Stimulated activated CD4-positive, alpha-beta T cell treated with anti-CD3 and anti-CD28 coated beads, TNF-alpha, amount 100 ng/mL, for 48 hours (primary cell): ENCODE measurements at places on chromosomes 7 and 10.

DNA sequence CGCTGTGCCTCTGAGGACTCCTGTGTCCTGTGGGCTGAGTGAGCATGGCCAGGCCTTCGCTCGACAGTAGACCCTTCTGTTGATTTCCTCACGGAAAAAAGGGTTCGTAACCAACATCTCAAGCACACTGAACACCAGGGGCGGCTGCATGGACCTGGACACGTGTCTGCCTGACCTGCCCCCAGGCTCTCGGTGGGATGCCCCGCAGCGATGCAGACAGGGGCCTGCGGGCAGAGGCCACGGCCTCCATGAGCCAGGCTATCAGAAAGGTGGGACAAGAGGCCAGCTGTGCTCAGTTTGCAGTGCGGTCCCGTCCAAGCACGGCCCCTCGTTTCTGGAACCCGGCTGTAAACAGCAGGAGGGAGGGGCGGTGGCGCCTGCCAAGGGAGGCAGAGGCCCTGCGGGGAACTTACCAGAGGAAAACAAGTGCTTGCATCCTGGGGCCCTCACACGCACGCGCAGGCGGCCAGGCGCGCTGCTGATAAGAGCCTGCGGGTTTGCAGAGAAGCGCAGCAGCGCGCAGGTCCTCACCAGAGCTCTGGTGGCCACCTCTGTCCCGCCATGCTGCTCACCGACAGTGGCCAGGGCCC, 10.6 kb downstream of the GPR146 start:
- DNase-seq = no peak

GRCh38 chr10:62853710-62854109, 37.5 kb upstream of the EGR2 start:
- DNase-seq = no peak

- no peak for DNase-seq
These were observed 114.5 kb downstream of the TMEM130 start for GRCh38 chr7:98755138-98755898.

DNA sequence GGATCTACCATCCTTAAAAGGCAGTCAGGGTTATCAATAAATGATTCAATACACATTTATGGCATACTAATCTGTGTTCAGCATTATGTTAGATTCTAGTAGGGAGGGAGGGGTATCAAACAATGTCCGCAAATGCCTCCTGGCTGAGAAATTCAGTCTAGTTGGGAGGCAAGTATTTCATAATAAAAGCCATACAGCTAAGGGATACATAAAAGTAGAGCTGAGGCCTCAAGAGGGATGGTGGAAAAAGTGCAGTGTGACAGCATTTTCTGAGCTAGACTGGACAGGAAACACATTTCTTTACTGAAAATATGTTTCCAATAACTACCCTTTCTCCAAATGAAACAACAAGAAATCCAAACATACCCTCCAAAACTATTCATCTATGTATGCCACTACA, 152.8 kb upstream of the LRRN3 start:
- DNase-seq = no peak

DNA sequence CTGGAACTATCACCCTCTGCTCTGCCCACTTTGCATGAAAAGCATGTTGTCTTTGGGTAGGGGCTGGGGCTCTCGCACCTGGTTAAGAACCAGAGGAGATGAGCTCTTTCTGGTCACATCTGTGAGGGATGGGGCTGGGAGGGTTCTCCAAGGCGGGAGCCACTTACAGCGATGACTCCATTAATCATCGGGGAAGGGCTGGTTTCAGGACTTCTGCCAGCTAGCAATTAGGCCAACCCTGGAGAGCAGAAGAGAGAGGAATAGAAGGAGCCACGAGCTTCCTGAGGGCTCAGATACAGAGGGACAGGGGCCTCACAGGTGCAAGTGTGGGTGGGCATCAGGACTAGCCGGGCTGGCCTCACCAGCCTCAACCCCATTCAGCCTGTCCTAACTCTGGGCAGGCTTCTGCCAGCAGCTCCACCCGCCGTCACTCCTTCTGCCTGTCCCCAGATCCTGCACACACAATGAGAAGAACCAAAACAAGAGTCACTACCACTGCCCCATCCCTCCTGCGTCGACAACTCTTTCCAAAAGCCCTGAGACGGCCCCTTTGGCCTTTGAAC, 8.4 kb downstream of the AQP1 start:
- no peak for DNase-seq

DNA sequence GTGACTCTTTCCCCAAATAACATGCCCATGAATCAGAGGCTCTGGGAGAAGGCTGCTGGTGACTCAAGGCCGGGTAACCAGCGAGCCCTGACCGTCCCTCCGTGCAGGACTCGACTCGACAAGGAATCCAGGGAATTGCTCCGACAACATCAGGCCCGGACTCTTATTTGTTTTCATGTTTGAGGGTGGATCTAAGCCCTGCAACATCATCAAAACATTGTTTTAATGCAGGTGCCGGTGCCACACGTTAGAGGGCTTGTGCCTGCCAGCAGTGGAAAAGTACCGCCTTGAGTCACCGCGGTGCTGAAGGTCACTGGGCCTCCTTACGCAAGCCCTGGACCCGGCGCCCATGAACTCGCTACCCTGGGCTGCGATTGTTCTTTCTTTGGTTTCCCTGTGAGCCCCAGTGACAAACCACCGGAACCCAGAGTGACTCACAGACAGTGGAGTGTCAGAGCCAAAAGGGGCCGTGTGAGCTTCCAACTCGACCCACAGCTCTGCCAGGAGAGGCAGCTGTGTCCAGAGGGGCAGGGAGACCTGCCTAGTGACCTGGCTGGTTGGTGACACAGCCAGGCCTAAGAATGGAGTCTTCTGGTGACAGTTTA, 139.4 kb upstream of the SHH start:
- DNase-seq = no peak

DNA sequence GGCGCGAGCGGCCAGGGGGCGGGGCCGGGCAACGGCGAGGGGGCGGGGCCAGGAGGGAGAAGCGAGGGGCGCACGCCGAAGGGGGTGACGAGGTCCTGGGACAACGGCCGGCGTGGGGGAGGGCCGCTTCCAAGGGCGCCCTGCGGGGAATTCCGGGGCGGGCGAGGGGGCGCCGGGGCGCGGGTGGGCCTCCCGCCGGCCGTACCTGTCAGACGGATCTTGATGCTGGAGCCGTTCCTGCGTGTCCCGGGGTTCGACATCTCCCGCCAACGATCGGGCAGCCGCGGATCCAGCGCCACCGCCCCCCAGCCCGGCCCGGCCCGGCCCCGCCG, 421 bp downstream of the SMURF1 start:
- DNase-seq = no peak

GRCh38 chr7:17971411-17971810, 31.1 kb upstream of the SNX13 start:
- no peak for DNase-seq

DNA sequence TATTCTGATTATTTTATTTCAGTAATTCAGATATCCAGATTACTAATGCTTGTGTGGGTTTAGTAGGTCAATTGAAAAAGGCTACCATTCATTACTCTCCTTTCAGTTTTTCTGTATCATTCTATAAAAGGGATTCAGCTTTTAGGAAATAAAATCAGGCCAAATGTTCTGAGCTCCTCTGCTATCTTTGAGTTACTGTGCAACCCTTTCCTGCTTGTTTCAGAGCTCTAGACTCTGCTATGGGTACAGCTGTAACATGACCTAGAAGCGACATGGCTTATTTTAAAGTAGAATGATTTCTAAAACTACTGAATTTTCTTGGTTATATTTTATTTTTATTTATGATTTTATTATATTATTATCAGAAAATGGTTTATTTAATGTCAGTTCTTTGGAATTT, 142.8 kb downstream of the LYZL1 start:
- no peak for DNase-seq

- DNase-seq = no peak
These were observed 229.1 kb upstream of the MKLN1 start for GRCh38 chr7:131098527-131098926.

DNA sequence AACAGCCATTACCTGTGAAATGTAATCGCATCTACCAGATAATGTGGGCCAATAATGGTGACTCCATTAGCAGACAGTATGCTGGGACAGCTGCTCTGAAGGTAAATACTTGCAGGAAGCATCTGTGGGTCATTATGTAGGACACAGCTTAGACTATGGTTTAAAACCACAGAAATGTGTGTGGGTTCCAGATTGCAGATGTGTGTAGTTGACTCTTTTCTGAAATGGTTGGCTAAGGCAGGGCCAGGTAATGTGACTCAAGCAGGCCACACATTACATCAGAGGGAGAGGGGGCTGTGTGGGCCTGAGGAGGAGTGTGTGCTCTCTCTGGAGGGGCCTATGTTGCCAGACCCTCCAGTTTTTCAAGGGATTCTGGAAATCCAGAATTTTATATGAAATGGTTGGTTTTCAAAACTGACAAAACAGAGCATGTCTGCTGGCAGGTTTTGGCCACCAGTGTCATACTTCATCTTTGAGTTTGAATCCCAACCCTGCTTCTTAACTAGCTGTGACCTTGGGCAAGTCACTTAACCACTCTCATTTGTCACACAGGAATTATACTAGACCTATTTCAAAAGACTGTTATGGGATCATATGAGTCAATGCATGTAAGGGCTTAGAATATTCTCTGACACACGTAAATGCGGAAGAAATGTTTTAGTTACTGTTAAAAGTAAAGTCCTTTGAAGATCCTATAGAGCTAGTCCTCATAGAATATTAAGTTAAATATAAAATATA, 64.5 kb downstream of the MCMBP start:
- no peak for DNase-seq

- no peak for DNase-seq
These were observed 98.6 kb upstream of the KCTD7 start for GRCh38 chr7:66529883-66530610.

GRCh38 chr7:48643431-48644013, 280.8 kb upstream of the CDC14C start:
- no peak for DNase-seq
